IPS DF 19.7 (cell line): ENCODE measurements at places on chromosomes 7 and 10.

DNA sequence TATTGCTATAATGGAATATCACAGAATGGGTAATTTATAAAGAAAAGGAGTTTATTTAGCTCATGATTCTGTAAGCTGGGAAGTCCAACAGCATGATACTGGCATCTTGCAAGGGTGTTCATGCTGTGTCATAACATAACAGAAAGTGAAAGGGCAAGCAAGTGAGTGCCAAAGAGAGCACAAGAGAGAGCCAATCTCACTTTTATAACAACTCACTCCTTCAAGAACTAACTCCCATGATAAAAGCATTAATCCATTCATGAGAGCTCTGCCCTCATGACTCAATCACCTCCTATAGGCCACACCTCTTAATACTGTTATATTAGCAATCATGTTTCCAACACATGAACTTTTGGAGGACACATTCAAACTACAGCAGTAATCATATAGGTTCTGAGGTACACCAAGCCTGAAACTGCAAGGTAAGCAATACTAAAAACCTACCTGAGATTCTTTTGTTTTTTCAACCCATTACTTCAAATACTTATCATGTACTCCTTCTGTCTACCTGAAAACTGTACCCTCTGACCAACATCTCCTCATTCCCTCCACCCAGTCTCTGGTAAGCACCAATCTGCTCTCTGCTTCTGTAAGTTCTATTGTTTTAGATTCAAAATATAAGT lies 219.7 kb downstream of the MTERF1 start:
- DNase-seq, result no peak

DNA sequence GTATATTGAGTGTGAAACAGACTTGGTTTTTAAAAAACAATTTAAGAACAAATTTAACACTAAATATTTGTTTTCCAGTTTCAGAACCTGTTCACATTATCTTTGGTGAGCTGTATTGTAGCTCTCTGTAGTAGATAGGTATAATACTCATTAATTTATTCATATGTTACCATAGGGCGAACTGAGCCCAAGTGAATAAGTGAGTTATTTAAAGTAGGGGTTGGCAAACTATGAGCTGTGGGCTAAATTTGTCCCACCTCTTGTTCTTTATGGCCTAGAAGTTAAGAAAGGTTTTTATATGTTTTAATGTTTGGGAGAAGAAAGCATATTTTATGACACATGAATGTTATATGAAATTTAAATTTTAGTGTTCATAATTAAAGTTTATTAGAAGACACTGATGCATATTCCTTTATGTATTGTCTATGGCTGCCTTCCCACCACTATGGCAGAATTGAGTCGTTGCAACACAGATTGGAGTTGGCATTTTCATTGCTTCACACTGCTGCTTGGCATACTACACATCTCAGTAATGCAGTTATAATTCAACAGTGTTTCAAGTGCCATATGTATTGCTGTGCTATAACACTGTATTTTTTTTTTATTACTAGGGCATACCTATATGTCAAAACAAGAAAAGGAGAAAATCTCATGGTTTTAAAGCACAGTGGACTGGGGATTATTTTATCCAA lies 146.5 kb downstream of the ADK start:
- no peak for DNase-seq

- DNase-seq, result no peak
These were observed 16.8 kb upstream of the TMEM213 start for GRCh38 chr7:138781004-138781403.

- DNase-seq, result no peak
These were observed 321.3 kb downstream of the AUTS2 start for GRCh38 chr7:69919426-69920111.

- no peak for DNase-seq
These were observed 136.3 kb downstream of the DOCK1 start for GRCh38 chr10:127041552-127041951.

DNA sequence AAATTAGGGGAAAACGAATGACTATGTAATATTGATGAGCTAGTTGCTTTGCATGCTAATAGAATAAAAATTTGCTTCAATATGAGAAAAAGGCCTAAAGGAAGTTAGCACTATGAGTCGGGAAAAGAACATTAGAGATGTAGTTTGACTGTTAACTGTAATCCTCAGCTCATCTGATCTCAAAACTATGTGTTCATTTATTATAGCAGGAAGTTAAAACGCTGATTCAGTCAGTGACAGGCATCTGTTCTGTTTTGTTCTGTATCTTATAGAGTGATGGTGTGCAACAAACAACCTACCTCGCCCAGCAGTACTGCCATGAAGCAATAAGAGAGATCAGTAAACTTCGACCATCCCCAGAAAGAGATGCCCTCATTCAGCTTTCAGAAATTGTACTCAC lies 48.6 kb downstream of the PDSS1 start:
- DNase-seq, result no peak

DNA sequence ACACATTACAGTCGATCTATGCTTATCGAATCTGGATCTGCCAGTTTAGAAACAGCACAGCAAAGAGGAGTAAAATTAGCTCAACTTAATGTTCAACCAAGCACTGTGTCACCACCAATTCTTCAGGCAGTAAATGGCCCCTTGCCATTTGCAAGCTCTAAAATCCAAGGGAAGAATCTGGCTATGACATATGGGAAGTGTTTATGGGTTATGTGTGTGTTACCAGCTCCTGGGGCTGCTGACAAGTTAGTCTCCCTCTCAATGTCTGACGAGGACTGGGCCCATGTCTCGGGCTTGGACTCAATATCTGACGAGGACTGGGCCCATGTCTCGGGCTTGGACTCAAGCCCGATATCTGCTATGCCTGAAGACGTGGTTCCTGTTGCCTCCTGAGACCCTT lies 5.7 kb upstream of the ITIH2 start:
- DNase-seq, result no peak

DNA sequence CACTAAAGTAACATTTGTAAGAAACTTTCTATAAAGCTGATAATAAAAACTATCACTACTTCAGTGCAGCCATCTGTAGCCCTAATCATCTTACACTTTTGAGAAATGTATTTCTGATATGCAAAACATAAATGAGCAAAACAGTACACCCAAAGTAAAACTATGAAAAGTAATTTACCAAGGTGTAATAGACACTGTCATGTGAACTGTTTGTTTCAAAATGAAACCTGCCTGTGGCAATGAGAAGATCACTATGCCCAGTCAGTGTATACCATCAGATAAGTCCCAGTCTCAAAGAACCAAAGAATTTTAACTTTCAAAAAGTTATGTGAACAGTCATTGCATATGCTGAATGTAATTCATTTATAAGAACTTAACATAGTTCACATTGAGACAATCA lies 398.1 kb downstream of the CDC14C start:
- DNase-seq, result no peak

DNA sequence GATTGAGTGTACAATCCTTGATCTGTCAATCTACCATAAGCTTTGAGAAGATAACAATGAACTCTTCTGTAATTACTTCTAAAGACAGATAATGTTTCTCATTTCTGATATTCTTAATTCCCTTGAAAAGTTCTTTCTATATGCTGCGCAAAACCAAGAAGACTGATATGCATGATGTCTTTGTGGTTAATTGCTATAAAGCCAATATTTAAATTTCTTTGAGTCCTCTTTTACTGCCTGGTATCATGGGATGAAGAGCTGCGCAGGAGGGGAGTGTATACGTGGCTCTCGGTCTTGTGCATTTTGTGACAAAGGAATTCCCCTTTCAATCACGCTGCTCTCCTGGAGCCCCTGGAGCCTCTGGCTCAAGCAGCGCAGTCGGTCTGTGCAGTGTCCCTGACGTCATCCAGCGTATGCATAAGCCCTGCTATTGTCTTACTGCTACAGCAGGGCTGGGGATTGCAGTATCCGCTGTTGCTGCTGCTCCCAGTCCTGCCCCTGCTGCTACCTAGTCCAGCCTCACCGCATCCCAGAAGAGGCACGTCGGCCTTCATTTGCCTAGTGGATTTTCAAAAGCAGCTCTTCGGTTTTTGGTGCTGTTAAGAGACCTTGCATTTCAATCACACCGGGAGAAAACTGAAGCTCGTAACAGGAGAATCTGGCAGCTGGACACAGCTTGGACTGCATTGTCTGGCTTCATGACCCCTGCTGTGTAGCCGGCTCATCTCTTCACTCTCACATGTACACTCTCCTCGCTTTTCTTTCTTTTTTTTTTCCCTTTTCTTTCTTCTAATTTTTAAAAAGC lies 66.7 kb downstream of the ST7 start:
- peak; percentile 42 for DNase-seq

DNA sequence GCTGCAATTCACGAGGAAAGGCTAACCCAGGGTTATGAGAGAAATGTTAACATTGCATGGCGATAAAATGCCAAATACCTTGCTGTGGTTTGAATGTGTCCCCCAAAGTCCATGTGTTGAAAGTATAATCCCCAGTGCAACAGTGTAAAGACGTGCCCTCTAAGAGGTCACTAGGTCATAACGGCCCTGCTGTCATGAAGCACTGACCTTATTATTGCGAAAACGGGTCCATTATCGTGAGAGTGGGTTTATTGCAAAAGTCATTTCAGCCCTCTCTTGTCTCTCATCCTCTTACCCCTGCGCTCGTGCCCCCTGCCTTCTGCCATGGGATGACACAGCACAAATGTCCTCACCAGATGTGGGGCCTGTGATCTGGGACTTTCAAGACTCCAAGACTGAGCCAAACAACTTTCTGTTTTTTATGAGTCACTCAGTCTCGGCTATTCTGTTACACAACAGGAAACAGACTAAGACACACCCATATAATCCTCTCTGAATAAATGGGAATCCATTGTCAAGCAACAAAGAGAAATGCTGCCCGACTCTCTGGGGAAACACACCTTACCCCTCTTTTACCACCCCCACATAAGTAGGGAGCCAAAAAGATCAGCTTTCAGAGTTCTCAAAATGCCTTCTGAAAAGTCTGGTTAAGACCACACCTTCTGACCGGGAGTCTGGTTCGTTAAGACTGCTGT lies 73.1 kb upstream of the UCN3 start:
- DNase-seq, result no peak

GRCh38 chr7:94810496-94810895 lies 96.9 kb upstream of the PPP1R9A start:
- DNase-seq, result no peak

- DNase-seq, result no peak
These were observed 20.7 kb downstream of the TMEM72 start for GRCh38 chr10:44931621-44932516.

DNA sequence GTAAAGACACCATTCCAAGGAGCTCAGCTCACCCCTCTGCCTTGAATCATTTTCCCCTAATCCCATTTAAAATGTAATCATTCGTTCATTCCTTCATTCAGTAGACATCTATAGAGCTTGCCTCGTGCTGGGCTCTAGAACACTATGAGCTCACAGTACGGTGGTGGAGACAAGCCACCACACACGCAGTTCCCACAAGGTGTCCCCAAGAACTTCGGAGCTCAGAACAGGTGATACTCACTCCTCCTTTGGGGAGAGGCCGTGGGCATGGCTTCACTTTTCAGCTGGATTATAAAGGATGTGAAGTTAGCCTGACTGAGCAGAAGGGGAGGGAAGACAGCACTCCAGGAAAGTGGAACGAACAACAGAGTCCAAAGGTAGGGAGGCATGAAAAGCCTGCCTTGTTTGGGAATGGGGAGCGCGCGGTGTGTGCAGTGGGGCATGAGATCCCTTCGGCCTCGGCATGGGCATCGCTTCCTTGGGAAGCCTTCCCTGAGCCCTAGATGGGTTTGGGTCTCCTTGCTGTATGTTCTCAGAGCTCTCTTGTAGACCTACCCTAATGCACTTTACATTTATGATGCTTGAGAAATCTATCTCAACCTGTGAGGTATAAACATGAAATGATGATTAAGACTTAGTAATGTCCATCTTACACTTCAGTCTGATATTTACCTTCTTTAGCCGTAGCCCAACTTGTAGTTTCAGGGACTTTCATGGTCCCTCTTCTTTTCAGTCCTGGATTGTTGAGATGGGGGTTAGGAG lies 809 bp upstream of the OGA start:
- no peak for DNase-seq

GRCh38 chr10:102657984-102658724 lies 13.9 kb downstream of the TRIM8 start:
- DNase-seq, result no peak

DNA sequence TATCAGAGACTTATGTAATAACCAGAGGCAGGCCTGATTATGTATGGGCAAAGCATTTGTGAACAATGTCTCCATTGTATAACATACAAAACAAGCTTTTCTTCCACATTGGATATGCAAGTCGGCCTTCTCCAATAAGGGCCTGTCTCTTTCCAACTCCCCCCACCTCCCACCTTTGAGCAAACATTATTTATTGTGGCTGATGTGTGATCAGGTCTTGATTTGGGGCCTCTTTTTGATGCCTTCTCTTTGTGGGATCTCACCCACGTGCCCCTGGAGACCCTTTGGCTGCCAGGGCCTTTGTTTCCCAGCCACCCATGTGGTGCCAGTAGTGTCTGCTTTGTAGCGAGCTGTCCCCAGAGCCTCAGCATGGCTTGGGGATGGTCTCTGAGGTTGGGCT lies 53.0 kb downstream of the TCF7L2 start:
- DNase-seq, result no peak

GRCh38 chr10:34177445-34177844 lies 637.7 kb downstream of the PARD3 start:
- DNase-seq, result no peak

DNA sequence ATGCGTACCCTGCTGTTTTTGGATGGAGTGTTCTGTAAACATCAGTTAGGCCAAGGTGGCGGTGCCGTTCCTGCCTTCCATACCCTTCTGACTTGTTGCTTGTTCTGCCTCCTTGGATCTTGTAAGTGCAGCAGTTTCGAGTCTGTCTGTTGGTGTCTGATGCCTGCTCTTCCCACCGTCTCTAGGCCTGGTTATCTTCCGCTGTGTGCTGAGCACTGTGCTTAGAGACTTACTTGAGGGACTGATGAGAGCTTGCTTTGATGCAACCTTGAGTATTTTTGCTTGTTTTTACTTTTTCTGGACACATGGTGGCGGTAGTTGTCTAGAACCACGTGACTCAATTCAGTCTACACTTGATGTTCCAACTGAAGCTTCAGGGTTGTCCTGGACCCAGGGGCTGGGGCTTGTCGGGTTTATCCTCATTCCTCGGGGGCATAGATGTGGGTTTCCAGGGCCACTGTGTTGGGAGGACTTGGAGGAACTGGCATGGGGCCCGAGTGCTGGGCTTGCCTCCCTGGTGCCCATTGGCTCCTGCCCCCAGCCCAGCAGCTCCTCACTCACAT lies 14.4 kb upstream of the SPRN start:
- no peak for DNase-seq

GRCh38 chr10:78045237-78045636 lies 11.6 kb downstream of the RPS24 start:
- no peak for DNase-seq

GRCh38 chr10:106183041-106183440 lies 981.5 kb downstream of the SORCS1 start:
- DNase-seq, result no peak

- DNase-seq, result no peak
These were observed 609 bp downstream of the KLRG2 start for GRCh38 chr7:139482662-139483466.

- DNase-seq, result no peak
These were observed 320.0 kb downstream of the RPS24 start for GRCh38 chr10:78353636-78354035.
